Foreskin fibroblast (primary cell): ENCODE measurements at places on chromosomes 12 and 14.

DNA sequence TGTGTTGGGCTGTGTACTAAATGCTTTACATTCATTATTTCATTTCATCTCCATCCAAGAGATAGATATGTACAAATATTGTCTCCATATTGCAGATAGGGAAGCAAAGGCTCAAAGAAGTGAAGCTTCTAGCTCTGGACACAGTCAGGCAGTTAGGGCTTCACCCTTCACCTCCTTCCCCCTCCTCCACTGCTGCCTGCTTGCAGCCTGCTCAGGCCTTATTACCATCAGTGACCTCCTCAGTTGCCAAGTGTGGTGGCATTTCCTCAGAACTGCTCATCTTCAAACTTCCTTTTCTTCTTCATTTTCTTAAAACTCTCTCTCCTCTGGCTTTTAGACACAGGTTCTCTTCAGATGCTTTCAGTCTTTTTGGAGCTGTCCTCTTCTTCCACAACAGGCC, 4.7 kb upstream of the GPATCH2L start:
- DNase-seq = no peak

DNA sequence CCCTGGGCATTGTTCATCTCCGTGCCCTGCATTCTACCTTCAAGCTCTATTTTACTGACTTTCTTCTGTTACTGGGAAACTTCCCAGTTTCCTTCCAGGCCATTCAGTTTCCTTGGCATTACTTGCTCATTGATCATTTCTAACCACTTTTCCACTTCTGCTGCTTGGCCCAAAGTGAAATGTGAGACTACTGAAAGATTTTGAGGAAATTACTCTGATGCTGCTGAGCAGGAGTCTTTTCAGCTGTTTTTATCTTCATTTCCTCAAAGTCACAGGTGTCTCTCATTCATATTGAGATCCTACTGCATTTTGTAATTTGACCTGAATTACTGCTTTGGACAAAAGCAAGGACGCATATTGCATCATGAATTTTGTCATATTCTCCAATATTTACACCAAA, 26.4 kb upstream of the DBX2 start:
- DNase-seq = no peak

GRCh38 chr12:6644903-6645302, 2.3 kb downstream of the ACRBP start:
- no peak for DNase-seq

GRCh38 chr14:53621433-53621832, 335.2 kb downstream of the BMP4 start:
- DNase-seq = no peak

GRCh38 chr12:64521833-64522232, 69.9 kb downstream of the TBK1 start:
- DNase-seq = no peak

- DNase-seq = peak; percentile 68
These were observed 8.0 kb downstream of the GLIPR1 start for GRCh38 chr12:75488553-75488952.

DNA sequence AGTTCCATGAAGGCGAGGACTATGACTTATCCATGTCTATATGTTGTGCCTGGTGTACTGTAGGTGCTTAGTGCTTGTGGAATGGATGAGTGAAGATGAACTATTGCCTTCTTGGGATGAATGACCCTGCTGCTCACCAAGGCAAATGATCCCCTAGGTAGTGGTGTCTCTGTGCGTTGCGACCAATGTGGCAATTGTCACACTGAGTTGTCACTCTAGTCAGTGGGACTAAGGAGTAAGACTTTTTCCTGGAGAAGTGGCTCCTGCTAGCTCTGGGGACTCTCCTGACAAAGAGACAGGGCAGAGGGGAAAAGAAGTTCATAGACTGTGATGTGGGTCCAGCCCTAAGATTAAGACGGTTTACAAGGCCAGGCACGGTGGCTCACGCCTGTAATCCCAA, 3.4 kb upstream of the ACVR1B start:
- no peak for DNase-seq

DNA sequence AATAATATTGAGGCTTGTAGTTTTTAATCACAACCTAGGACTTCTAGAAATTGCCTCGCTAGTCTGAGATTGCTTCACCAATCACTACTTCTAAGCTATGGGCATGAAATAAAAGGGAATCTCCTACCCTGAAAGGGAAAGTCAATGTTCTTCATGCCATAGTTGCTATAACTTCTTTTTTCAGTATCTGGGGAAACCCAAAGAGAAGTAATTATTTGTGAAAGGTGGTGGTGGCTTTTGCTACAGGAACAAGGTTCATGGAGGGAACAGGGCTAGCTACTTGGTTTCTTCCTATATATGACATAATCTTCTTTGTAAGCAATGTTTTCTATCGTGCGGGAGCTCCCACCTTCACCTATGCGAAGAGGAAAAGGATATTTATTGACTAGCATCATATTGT, 61.6 kb upstream of the DNM1L start:
- DNase-seq = no peak

DNA sequence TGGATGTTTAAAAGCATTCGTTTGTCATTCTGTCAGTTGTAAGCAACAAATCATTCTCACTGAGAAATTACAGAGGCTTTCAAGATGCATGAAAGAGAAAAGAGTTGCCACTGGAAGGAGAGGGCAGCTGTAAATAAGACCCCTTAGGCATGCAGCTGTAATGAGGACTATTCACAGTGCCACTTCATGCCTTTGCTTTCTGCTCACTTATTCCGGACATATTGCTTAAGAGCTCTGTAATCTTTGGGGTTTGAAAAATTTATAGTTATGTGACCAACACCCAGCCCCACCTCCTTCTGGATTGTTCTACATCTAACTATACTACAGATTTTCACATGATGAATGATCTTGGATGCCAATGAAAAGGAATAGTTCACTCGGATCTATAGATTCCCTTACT, 194.8 kb upstream of the DCN start:
- DNase-seq = peak; percentile 36

- no peak for DNase-seq
These were observed 87.0 kb downstream of the TRMT5 start for GRCh38 chr14:60893911-60894310.

GRCh38 chr12:85461127-85461526, 181.1 kb downstream of the ALX1 start:
- DNase-seq = no peak

DNA sequence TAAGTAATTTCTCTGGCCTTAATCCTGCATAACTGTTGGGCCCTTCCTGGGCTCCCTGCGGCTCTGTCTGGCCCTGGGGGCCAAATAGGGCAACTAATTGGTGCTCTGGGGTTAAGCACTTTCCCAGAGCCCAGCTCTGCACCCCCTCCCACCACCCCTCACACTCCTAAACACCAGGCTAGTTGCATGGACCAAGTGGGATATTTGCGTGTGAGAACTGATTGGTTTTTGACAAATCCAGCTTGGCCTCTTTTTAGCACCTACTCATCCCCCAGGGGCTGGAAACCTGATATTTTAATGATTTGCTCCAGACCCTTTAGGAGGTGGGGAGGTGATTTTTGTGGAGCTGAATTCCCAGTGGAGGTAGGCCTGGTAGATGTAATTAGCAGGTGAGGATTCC, 91.9 kb downstream of the DICER1 start:
- no peak for DNase-seq

DNA sequence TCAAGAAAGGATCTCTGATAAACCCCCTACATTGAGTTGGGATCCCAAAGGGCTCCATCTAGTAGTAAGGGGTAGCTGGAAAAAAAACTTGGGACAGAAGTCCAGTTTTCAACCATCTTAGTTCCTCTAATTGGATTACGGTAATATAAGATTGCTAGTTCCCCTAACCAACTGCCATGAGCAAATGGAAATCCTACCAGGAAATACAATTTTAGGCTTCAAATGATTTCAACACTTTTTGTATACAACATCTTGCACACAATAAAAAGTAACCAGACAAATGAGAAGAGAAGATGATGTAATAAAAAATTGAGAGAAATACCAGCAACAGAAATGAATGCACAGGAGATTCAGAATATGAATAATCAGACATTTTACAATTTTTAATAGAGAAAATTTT, 73.0 kb downstream of the TSHR start:
- DNase-seq = no peak

DNA sequence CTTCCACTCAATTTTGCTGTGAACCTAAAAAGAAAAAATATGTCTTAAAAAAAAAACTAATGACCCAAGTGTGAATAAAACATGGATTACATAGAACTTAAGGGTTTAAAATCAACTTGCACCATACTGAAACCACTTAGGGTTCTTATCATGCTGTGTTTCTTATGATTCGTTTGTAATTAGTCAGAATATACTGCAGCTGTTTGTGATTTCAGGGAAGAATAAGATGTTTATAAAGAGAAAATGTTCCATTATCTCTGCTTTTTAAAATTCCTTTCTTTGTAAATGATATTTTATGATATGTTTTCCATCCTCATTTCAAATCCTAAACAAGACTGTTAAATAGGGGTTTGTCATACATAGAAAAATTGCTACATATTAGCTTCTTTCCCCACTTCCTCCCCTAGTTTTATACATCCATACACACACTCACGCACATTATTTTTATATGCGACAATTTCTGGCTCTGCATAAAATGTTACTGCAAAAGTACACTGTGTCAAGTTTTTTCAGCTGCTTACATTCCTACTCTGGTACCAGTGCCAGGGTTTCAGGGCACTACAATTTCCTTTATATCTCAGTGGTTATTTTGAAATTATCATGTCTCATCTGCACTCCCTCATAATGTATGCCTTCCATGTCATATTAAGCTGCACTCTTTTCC, 275.2 kb upstream of the GARIN6 start:
- DNase-seq = no peak

- no peak for DNase-seq
These were observed 96.0 kb upstream of the PCED1B start for GRCh38 chr12:46983393-46983793.

- no peak for DNase-seq
These were observed 173.2 kb downstream of the BRMS1L start for GRCh38 chr14:35999294-35999693.

DNA sequence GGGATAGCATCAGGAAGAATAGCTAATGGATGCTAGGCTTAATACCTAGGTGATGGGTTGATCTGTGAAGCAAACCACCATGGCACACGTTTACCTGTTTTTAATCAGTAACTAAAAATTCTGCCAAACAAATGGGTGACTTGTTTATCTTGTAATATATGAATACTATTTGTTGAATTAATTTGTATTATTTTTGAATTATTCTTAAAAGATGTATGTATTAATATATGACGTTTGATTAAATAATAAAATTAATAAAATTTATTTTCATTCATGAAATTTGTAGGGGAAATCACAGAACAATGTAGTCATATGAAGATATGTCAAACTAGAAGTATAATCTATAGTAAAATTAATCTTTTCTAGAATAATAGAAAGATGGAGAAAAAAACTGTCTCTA, 32.3 kb upstream of the OR10A7 start:
- DNase-seq = no peak

GRCh38 chr14:59439256-59439965, 25.8 kb downstream of the GPR135 start:
- peak; percentile 60 for DNase-seq

GRCh38 chr12:100043631-100044030, 58.9 kb upstream of the ANKS1B start:
- DNase-seq = no peak

DNA sequence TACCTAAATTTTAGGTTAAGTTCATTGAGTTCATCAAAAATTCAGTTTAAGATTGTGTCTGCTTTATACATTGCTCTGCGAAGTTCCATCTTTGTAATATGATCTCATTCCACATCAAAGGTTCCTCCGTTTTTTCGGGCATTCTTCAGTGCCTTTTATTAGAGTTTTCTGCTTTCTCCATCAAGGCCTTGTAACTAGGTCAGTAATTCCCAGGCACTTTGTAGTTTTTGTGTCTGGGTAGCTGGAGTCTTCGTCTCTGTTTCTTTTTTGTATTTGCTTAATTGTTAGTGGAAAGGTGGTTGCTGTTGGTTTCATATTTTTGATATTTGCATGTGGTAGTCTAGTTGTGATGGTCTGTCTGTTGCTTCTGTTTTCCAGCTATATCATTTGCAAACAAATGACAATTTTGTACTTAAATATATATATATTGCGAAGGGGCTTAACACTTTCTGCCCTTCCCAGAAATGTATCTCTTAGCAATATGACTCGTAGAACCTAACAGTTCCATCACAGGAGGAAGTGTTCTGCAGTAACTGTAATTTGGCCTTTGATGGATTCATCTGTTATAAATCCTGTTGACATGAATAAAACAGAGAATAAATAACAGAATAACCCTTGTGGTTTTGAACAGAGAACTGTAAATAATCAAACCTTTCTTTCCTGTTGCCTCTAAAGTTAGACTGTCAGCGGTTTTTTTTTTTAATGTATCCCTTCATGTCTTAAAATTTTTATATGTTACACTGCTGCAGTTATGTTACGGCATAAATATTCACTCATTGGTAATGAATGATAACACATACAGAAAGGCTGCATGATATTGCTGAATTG, 88.4 kb upstream of the DYNC1H1 start:
- DNase-seq = peak; percentile 7

DNA sequence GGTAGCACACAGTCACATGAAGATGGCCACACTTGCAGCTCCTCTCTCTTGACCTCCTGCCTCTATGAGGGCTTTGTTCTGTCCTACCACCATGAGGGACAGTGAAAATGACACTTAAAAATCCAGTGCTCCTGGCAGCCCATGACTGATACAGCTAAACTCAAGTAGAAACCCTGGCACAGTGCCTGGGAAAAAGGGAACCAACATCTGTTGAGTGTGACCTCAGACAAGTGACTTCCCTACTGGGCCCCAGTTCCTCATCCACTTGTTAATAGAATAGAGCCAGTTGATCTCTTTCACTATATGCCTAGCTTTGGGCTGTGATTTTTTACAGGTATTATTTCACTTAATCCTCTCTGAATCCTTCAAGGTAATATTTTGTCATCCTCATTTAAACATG, 4.8 kb downstream of the GUCY2C start:
- no peak for DNase-seq

- no peak for DNase-seq
These were observed 6.8 kb upstream of the TESPA1 start for GRCh38 chr12:54991161-54991990.

DNA sequence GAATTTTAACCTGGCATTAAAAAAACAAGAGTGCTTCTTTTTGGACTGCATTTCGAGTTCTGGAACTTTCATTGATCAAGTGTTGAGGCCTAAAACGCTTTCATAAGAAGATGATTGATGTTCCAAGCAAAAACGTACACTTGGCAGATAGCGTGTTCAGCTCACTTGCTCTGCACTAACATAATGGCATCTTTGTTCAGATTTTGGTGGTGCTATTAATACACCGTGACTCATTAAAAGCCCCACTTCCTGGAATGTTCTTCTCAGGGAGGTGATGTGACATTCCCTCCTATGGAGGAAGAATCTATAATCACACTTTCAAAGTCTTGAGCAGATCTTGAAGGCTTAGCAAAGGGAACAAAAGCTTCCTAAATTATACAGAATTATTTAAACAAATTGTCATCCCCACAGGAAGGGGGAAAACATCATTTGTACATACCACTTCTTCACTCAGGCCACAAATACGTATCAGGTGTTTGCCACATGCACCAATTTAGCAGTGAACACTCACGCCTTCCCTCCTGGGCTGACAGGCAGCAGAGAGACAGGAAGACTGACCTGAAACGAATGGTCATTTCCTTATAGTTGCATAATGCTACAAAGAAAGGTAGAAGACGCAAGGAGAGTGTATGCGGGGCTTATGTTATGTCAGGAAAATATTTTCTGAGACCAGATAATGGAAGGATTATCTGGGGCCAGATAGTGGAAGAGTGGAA, 15.4 kb downstream of the HSP90AA1 start:
- DNase-seq = peak; percentile 30

GRCh38 chr14:68841016-68841809, 48.3 kb upstream of the ZFP36L1 start:
- peak; percentile 21 for DNase-seq
